GM06990 (cell line): ENCODE measurements at places on chromosomes 2 and 18.
A peak's percentile ranks its signal among the peaks of the same experiment; 100 is the strongest.

DNA sequence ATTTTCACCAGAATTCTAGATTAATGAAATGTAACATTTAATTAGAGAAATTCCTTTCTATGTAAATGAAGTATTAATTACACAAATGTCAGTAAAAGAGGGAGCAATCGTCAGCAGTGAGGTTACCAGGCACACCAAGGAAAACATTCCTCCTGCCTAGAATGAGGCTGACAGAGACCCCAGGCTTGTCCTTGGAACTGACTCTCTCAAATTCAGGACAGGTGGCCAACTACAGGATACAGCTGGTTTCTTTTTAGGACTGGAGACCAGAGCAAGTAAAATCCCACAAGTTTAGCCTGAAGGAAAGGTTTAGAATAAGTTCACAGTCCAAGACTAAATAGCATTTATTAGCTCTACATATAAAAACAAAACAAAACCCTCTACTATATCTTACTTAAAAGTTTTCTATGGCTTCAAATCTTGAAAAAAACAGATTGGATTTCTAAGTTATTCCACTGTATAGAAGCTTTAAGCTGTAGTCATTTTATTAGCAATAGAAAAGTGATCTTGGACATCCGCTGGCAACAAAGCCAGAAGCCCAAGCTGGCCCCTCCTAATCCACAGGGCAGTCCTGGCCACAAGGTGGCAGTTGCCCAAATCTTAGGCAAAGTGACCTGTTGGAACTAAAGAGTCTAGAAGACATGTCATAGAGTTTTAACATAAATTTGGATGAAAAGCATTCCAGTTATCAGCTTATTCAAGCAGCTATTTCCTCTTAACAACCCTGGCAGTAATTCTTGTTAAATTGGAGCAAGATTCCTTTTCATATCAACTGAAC is 81.0 kb downstream of the SP3 start:
- no peak for DNase-seq

DNA sequence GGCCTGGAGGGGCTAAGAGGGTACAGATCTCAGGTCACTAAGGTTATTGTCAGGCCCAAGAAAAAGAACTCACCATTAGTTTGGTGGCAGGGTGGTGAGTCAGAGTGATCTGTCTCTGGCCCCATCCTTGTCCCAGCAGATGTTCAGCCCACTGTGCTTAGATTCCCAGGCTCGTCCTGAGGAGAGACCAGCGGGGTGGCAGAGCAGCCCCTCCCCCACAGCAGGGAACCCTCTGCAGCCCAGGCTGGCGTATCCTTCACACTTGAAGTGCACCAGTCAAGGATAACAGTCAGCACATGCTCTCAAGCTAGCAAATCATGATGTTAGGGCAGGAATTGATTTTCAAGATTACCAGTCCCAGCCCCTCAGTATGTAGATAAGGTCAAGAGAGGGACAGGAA is 43.1 kb downstream of the TMEM185B start:
- DNase-seq, result no peak

DNA sequence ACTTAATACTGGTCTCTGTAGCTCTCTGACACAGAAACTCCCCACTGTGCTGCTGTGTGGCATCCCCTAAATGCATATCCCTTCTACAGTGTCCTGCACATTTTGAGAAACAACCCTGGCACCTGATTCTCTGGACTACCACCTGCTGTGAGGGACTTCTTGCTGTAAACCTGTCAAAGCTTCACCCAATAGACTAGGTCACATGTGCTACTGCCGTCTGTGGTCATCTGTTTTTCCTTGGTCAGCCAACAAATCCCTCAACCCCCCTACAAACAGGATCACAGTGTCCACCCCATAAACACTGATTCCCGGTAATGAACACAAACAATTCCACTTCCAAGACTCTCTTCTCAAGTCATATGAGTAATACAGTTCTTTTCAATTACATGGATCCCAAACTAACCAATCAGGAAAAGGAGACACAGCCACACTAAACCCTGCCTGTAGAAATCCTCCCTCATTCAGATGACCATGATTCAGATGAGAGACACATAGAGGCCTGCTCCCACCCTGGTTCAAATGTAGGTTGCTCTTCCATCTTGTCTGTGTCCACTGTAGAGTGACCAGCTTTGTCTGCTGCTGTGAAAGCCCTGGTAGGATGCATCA is 1157.4 kb downstream of the RPIA start:
- DNase-seq, result no peak

GRCh38 chr2:10835052-10835970 is 22.7 kb upstream of the PDIA6 start:
- peak; percentile 71 for DNase-seq

DNA sequence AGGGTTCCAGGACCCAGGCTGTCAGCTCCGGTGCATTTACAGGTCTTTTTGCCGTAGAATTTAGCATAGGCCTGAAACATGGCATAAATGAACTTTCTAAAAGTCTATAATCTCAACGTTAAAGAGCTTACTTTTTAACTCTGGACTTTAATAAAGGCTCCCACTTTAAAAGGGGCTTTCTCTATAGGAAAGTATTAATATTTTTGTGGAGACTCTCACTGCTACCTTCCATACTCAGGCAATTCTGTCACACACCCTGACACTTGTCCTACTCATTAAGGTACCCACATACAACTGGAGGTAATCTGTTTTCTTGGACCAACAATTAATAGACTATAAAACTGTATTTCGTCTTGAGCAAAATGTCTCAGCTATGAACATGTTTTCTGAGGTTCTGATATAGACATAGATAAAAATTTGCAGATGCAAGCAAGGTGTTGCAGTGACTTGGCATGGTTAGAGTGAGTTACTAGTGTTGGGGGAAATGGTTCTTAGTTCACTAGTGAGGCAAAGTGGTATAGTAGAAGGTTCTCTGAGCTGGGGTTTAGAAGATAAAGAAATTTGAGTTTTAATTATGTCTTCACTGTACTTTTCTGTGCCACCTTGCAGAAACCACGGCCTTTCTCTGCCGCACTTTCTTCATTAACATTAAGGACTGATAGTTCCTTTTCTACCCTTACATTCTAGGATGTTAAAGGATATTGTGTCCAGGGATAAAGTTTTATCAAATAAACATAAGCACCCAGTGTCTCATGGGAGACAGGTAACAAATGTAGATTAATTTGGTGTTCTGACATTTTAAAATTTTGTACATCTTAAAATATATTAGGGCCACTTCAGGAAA is 10.8 kb upstream of the NR4A2 start:
- no peak for DNase-seq

GRCh38 chr18:79380816-79381806 is 14.6 kb upstream of the NFATC1 start:
- DNase-seq, result no peak

- no peak for DNase-seq
Measured at GRCh38 chr2:17628349-17629261, 88.1 kb downstream of the VSNL1 start.

GRCh38 chr18:21799721-21800120 is 59.1 kb downstream of the MIB1 start:
- DNase-seq, result no peak

DNA sequence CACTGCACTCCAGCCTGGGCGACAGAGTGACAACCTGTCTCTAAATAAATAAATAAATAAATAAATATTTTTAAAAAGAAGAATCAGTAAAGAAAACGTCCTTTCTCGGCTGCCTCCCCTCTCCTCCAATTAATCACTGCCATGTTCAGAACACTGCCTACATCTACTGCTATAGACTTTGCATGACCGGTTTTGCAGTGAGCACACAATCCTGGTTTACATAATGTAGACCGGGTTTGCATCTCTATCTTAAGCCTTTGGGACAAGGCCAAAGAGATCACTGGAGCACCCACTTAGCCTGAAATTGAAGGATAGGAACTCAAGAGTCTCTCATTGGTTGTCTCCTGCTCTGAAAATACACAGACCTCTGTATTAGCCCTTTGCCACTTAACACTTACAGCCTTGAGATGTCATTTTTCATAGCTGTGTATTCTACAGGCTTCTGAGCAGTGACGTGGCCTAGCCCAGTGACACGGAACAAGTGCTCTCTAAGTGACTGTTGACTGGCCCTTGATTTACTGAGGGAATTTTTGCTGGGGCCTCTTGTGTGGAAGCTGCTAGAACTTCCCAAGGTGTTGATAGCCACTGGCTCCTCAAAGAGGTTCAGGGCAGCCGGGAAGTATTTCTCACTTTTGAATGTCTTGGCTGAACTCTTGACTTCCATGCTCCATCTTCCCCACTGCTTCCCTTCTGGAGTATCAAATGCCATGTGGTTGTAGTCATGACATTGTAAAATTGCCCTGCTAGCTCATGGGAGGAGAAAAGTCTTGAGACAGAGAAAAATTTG is 45.3 kb upstream of the CCBE1 start:
- no peak for DNase-seq

DNA sequence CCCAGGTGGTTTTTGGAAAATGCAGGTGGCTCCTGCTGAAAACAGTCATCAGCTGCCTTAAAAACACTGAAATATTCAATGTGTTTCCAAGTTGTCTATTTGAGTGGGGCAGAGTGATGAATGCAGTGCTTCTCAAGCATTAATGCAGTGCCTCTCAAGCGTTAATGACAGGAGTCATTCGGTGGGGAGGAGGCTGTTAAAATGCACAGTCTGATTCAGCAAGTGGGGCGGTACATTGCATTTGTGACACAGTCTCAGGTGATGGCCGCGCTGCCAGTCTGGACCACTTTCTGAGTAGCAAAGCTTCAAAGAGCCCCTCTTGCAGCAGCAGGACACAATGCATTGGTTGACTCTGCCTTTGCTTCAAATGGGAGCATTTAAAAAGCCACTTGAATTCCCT is 231.4 kb upstream of the RGPD4 start:
- DNase-seq, result no peak
